MG63 (cell line): ENCODE measurements at places on chromosomes 5 and 9.

- no peak for DNase-seq
Measured at GRCh38 chr9:112166176-112167140, 8.6 kb downstream of the SUSD1 start.

GRCh38 chr5:35228310-35228709 lies 2.0 kb downstream of the PRLR start:
- DNase-seq = no peak

- no peak for DNase-seq
Measured at GRCh38 chr9:132506977-132507669, 75.3 kb upstream of the BARHL1 start.

DNA sequence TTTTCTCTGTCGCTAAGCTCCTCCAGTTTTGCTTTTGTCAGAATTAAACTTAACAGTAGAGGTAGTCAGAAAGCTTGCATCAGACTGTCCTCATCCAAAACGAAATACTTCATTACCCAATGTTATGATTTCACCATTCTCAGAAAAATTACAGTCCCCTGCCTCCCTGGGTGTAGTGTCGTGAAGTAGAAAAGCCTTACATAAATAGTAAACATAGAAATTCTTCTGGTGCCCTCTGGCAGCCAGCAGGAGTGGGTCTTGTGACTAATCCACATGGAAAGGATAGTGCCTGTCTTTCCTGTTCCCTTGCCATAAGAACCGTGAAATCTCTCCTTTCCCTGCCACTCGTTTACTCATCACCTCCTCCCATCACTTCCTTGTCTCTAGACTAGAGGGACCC lies 230.6 kb downstream of the GNA14 start:
- peak; percentile 71 for DNase-seq

GRCh38 chr9:131851414-131851813 lies 111.5 kb upstream of the RAPGEF1 start:
- DNase-seq = no peak

GRCh38 chr5:57529864-57530263 lies 47.3 kb upstream of the ACTBL2 start:
- no peak for DNase-seq

DNA sequence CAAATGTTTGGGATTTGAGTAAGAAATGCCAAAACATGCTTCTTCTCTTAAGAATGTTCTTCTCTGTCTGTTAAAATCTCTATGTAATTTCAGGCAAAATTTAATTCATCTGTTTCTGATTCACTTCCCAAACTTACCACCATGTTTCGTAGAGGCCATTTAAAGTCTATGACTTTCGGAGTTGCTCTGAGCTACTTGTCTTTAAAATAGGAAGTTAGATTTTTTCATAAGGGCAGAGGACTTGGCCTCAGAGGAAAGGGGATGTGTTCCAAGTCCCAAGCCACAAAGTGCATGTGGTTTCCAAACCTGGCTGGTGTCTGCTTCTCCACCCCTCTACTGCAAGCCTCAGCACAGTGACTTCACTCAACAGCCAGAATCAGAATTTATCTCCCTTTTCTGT lies 111.3 kb upstream of the ADRA1B start:
- DNase-seq = peak; percentile 19

GRCh38 chr9:82036086-82036485 lies 47.5 kb downstream of the SPATA31D1 start:
- DNase-seq = no peak
